NCI-H187 (cell line): ENCODE measurements at places on chromosomes 1 and 21.

- no peak for DNase-seq
These were observed 75.8 kb upstream of the VTCN1 start for GRCh38 chr1:117286562-117286961.

GRCh38 chr1:198907423-198907746 is 268.5 kb downstream of the PTPRC start:
- DNase-seq, result no peak

DNA sequence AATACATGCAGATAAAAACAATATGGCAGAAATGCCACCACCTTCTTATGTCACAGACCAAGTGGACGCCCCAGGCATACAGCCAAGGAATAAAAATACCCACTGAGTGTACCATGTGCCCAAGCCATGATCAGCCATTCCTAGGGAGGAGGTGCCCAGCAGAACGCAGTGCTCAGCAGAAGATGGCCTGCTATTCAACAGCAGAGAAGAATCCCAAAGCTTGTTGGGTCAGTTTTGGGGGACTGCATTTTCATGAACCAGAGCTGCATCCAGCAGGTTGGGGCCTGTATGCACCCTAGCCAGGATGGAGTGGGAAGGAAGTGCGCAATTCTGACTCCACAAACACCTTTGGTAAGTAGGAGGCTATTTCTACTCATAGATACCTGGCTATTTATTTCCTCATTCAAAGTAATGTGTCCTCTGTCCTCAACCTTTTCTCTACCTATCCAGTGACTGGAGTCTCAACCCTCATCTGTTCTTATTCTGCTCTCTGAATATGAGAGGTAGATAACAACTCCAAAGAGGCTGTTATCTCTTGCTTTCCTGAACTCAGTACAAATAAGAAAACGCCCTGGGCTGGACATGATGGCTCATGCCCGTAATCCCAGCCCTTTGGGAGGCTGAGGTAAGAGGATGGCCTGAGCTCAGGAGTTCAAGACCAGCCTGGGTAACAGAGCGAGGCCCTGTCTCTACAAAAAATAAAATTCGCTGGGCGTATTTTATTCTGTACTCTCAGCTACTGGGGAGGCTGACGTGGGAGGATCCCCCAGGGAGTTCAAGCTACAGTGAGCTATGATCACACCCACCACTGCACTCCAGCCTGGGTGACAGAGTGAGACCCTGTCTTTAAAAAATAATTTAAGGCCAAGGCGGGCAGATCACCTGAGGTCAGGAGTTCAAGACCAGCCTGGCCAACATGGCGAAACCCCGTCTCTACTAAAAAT is 2.5 kb upstream of the PLEKHM2 start:
- DNase-seq, result no peak

DNA sequence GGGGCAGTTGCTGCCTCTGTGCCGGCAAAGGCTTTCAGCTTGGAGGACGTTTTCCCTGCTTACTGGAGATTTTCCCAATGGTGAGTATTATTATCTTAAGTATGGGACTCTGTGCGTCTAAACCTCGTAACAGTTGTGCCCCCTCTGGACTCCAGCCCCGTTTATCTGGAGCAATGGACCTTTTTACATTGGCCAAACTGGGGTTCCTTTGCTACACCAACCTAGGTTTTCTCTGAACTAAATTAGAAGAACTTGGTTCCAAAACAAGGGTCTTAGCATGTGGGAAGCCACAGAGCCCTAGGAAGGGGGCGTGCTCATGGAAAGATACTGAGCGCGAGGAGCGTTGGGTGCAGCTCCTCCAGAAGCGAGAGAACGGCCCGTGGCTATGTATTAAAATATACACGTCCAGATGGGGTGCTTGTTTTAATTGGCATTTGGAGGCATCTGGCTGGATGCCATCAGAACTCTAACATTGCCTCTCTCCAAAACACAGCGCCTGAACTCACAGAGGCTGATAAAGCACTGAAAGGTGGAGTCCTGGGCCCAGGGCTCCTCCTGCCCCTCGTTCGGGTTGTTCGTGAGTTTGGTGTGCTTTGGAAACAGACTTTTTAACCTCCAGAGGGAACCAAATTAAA is 28.4 kb downstream of the POFUT2 start:
- DNase-seq, result no peak

DNA sequence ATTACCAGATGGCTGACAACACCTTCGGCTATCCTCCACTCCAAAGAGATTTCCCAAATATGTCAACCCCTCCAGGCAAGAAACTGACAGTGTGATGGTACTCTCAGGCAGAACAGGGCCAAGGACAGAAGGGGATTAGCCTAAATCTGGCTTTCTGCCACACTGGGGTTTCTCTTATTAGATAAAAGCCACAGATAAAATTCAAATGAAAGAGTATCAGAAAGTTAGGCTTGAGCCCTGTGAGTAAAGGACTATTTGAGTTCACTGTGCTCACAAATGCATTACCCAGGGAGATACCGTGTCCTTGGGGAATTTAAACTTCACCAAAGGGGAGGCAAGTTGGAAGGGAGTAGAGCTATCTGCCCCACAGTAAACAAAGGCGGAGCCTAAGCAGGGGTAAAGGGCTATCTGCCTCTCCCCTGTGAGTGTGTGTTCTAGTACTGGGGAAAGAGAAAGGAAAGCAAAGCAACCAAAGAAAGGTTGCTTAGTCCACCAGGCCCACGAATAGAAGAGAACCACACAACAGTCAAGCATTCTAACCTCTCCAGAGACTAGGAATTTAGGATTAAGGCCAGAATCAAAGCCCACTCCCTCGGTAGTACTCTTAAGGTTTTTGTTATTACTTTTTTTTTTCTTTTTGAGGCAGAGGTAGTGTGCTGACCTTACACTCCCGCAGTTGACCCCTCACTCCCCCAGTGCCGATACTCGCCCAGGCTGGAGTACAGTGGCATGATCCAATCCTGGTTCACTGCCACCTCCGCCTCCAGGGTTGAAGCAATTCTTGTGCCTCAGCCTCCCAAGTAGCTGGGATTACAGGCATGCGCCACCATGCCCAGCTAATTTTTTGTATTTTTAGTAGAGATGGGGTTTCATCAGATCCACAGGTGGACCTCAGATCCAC is 12.7 kb downstream of the TPM3 start:
- DNase-seq, result no peak

DNA sequence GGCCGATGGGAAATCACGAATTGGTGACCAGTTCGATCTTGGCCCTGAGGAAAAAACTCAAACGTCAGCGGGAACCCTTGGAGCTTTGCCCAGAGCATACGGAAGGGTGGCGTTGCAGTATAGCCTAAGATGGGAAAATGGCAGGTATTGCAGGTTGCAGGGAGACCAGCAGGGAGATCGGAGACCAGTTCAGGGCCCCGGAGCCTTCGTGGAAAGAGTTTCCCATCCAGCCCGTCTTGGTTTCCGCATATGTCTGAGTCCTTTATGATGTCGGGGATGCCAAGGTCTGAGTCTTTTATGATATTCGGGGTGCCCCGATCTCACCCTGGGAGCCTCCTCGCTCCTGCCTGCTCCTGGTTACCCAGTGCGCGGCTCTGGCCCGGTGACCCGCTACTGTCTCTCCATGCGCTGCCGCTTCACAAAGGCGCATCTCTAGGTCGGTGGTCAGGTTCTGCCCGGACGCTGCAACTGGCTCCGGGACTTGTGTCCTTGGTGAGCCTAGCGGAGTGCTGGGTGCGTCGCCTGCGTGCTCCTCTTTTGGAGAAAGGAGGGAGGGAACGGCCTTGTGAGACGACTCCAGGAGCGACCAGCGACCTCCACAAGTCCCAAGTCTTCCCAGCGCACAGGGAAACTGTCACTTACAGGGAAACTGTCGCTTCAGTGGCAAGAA is 94.2 kb downstream of the PRKAB2 start:
- no peak for DNase-seq

DNA sequence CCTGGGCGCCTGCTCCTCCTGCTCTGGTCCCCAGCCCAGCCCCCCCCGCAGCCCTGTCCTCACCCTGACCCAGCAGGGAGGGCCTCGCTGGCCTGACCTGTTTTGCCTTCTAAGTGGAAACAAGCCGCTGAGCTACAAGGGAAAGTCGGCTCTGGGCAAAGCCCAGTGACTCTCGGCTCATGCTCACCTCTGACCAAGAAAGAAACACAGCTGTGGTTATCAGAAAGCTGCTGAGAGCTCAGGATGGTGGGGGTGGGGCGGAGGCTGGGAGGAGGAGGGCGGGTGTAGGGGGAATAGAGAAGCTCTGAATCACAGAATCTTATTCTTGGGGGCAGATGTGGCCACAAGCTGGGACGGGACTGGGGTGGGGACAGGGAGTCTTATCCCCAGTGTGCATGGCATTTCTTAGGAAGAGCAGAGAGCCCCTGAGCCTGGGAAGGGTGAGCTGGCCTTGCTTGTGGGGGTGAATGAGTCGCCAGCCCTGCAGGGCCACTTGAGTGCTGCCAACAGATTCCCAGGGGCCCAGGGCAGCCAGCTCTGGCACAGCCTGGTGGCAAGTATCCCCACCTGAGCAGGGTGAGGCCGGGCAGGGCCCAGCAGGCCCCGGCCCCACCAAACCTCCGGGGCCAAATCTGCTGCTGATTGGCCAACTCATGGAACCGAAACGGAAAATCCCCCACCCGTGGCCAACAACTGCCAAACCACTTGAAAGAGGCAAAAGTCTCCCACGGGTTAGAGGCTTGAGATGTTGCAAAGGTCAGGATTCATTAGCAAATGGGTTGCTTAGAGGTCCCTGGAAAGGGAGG is 120.6 kb downstream of the SPSB1 start:
- no peak for DNase-seq

- no peak for DNase-seq
These were observed 7.9 kb upstream of the AMPD1 start for GRCh38 chr1:114703242-114703641.

DNA sequence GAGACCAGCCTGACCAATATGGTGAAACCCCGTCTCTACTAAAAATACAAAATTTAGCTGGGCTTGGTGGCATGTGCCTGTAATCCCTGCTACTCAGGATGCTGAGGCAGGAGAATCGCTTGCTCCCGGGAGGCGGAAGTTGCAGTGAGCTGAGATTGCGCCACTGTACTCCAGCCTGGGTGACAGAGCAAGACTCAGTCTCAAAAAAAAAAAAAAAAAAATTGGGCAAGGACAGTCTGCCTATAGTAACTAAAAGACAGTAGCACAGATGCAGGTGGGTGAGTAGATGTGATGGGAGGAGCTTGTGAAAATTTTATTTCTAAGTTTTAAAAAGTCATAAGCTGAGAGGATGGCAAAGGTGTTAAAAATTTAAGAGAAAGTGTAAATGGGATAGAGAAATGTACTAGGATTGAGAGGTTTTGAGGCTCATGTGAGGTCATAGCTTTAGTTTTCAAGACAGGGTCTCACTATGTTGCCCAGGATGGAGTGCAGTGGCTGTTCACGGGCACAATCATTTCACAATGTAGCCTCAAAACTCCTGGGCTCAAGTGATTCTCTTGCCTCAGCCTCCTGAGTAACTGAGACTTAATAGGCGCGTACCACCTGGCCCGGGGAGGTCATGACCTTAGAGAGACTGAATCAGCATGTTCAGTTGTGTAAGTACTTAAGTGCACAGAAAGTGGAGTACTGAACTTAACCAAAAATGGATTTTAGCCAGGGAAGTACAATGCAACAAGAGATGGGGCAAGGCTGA is 33.7 kb downstream of the PTP4A2 start:
- no peak for DNase-seq

- no peak for DNase-seq
These were observed 20.1 kb downstream of the MGST3 start for GRCh38 chr1:165650981-165651625.

DNA sequence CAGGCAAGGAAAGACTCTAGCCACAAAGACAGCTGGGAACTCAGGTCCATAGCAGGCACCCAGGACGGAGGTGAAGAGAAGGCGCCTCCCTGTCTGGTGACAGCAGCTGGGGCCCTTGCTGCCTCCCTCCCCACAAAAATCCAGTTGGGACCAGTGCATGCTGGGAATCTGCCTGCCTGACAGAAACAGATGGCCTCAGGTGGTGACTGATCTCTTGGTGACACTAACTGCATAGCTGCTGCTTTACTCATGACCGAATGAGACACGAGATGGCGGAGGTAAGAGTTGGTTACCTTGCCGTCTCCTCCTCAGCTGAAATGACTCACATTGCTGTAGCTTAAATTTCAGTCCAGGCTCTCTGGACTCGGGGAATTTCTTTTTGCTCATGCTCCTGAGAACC is 130.3 kb downstream of the FGGY start:
- DNase-seq, result no peak

GRCh38 chr1:112544011-112544688 is 35.4 kb downstream of the WNT2B start:
- DNase-seq, result no peak

DNA sequence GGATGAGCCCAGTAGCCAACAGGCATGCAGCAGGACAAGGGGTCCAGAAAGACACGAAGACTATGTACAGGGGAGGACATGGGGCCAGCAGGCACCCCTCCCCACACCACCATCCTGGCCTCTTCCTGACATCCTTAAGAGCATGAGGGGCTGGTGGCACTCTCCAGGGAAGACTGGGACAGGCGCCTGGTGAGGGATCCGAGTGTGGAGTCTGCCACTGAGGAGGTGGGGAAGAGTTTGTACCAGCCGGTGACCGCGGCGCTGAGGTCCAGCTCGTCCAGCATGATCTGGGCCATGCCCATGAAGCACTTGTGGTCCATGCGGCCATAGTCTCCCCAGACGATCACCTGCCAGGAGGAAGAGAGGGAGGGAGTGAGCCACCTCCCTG is 39.1 kb downstream of the RIMS3 start:
- no peak for DNase-seq

DNA sequence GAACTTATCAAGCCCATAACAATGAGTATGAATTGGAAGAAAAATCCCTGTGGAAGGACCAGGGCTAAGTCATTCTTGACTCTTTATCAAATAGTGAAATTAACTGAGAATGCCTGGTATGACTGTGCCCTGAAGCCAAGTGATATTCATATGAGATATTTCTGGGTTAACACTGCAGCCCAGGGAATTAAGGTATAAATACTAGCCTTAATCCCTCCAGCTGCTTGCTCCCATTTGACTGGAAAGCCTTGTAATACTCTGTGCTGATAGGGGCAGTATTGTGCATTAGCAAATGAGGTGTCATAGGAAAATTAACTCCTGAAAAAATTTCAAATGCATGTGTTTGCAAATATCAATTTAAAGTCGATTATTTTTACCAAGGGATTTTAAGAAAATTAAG is 568.8 kb downstream of the LMO4 start:
- DNase-seq, result no peak

DNA sequence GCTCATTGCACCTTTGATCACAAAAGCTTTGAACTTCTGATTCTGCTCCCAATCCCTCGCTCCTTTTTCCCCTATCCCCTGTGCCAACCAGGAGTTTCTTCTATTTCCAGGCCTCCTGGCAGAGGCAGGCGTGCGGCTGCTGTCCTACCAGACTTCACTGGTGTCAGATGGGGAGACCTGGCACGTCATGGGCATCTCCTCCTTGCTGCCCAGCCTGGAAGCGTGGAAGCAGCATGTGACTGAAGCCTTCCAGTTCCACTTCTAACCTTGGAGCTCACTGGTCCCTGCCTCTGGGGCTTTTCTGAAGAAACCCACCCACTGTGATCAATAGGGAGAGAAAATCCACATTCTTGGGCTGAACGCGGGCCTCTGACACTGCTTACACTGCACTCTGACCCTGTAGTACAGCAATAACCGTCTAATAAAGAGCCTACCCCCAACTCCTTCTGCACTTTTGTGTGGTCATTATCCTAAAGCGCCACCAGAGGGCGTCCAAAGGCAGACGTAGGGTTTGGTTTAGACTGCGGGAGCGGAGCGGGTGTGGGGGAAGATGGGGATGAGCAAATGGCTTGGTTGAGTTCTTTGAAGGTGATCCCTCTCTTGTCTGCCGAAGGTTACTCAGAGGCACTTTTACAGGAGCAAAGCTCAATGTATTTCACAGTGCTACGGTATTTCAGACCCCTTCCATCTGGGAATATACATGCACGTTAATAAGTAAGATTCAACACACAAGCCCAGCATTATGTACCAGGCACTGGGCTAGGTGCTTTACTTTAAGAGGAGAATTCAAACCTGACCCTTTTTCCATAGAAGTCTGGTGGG is 24.7 kb downstream of the HMGCS2 start:
- peak; percentile 55 for DNase-seq
